Hematopoietic multipotent progenitor cell (in vitro differentiated cells): ENCODE measurements at places on chromosomes 5 and 9.

DNA sequence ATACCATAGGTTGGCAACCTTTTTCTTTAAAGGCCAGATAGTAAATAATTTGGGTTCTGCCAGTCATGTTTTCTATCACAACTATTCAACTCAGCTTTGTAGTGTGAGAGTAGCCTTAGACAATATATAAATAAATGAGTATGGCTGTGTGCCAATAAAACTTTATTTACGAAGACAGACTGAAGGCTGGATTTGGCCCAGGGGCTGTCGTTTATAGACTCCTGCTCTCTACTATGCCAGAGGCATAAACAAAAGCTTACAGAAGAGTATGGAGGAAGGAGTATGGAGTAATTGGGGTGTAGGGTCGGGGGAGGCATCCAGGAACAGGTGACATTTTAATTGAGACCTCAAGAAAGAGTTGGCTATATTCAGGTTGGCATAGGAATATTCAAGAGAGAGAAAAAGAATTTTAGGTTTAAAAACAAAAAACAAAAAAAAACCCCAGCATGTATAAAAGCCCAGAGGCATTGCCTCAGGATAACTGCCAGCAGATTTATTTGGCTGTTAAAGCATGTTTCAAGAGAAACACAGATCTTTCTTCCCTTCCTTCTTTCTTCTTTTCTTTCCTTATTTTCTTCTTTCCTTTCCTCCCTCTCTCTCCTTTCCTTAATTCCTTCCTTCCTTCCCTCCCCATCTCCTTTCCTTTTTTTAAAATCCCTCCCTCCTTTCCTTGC, 39.9 kb downstream of the SLIT3 start:
- DNase-seq: no peak

GRCh38 chr9:16866587-16866986, 3.9 kb downstream of the BNC2 start:
- no peak for DNase-seq

DNA sequence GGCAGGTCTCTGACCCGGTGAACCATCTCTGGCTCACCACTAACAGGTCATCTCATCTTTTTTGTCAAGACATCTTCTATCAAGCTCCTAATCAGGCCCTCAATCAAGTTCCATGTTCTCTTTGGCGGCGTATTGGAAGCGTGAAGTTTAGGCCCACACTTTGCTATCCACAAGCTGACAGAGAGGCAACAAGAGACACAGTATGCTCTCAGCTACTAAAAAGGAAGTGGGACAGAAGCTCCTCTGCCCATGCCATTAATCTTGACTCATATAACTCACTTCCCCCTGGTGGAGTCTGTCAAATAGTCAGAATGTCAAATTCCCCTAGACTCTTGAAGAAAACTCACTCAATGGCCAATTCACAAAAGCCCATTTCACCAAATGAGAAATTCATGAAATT, 77.6 kb upstream of the TMC1 start:
- DNase-seq: peak; percentile 48

- DNase-seq: no peak
These were observed 1.8 kb downstream of the AUH start for GRCh38 chr9:91359734-91360470.

DNA sequence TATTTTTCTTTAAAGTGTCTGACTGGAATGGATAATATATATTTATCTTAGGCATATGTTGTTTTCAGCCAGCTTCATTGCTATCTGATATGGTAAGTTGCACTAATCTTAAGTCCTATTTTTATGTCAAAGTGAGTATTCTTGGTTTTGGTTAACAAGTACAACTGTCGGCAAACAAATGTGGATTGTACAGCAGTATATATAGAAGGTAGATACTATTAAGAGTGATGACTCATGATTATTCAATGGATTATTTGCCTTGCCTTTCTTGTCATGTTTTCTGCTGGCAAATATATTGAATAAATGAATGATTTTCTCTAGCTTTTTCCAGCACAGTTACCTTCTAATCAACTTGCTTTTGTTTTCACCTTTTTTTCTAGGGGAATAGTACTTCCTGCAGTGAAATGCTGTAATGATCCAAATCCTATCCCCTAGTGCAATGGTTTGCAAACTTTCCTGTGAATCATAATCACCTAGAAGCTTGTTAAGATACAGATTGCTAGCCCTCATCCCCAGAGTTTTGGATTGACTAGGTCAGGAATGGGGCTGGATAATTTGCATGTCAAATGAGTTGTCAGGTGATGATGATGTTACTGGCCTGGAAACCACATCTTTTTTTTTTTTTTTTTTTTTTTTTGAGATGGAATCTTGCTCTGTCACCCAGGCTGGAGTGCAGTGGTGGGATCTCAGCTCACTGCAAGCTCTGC, 60.8 kb upstream of the ARRDC3 start:
- no peak for DNase-seq

DNA sequence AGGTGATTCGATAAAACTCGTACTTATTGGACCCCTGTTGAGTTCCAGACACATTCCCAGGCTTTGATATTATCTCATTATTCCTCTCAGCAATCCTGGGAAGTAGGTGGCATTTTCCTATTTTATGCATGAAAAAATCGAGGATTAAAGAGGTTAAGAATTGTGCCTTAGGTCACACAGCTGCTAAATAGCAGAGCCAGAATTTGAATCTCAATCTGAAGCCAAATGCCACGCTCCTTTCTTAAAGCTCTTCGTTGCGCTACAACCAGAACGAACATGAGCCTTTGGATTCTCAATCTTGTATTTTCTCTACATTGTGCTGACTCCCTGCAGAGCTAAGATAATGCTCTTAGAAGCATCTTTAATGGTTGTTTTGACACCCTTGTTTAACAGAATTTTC, 527.8 kb upstream of the TLE4 start:
- no peak for DNase-seq

DNA sequence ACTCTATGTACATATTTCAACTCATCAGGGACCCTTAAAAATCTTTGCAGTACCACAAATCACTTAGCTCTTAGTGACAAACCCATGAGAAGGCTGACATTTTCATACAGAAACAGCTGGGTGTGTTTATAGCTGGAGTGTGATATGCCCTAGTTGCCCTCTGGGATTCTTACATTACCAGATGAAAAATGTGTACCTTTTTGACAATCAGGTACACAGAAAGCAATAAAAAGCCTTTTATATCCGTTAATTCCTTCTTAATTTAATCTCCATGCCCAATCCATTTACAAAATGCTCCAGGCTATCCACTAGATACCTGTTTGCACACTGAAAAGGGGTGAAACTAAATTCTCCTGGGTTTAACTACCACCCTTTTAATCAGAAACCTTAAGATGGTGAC, 222.9 kb downstream of the KIAA0825 start:
- no peak for DNase-seq

DNA sequence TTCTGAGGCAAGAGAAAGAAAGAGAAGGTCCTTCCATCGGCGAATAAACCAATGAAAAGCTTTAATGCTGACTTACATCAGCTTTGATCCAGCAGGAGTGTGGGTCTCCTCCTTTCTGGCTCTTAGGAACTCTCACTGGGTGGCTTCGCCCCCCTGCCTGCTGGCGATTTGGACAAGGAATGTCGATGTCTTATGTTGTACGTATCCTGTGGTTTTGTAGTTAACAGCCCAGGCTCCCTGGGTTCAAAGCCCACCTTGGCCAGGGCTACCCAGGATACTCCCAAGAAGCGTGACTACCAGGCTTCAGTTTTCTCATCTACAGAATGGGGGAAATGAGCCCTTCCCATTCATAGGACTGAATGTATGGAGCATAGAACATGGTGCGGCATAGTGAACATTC, 124.2 kb downstream of the ROR2 start:
- no peak for DNase-seq

DNA sequence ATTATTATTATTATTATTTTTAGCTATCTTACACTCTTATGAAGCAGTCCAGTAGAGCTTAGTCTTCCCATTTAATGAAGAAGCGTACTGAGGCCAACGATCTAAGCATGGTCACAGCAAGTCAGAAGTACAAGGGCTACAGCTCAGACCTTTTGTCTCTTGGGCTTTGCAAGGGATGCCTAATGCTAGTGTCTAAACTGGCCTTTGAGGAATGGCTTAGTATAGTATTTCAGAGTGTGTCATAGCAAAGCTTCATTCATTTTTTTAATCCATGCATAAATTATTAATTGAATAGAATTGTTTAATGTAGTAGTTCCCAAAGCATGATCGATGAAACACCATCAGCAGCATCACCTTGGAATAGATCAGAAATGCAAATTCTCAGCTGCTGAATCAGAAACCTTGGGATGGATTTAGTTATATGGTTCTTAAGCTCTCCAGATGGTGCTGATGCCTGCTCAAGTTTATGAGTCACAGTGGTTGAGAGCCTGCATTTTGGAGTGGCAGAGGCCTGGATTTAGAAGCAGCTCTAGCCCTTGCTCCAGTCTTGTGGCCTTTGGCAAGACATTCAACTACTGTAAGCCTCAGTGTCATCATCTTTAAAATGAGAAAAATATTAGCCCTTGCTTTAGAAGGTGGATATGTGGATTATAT, 6.1 kb downstream of the IL12B start:
- no peak for DNase-seq
